Calu3 (cell line): ENCODE measurements at places on chromosomes 11 and 22. TPM values are rescaled to one million over a fixed set of nuclear protein-coding genes. Genes with fewer than 3 reads are reported as not detected.

SLC22A12 gene
- not detected in 2 replicates for total RNA-seq

C22orf31 gene
- not detected in 2 replicates for total RNA-seq

APOL6 gene
- total RNA-seq = 24.0 and 39.9 TPM in 2 replicates

OR8J3 gene
- not detected in 2 replicates for total RNA-seq

AIFM3 gene
- 3.1 and 4.2 TPM in 2 replicates for total RNA-seq

SYNGR1 gene
- 12.3 and 16.8 TPM in 2 replicates for total RNA-seq

GRIA4 gene
- not detected in 2 replicates for total RNA-seq

TYMP gene
- 44.1 and 62.2 TPM in 2 replicates for total RNA-seq

EMID1 gene
- 1.1 and 2.4 TPM in 2 replicates for total RNA-seq

KCNQ1OT1 gene
- total RNA-seq = 1.2 and 1.3 TPM in 2 replicates

CXCR5 gene
- total RNA-seq = not detected in 2 replicates

DNA sequence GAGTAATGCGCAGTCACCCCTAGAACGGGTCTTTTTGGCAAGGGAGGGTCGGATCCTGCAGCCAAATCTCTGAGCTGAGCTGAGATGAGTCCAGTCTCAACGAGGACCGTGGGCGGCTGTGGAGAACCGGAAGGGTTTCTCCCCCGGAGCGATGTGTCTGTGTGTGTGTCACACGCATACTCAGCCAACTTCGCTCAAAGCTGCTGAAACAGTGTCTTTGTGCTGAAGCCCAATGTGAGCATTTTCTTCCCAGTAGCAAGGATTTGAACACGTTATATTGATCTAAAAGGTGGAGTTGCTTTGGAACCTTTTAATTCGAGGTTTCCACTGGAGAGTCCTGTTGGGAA lies 1.4 kb upstream of the CELSR1 start:
- DNase-seq = no peak
- H3K27ac ChIP-seq = no peak overlapping the region
- H3K27me3 ChIP-seq = no peaks in the 10 kb centered on the region

GRCh38 chr11:36033082-36033751 lies 89.4 kb downstream of the LDLRAD3 start:
- H3K4me1 ChIP-seq = peaks cover 24% of the 10 kb centered on the region
- no peak overlapping the region for H3K4me3 ChIP-seq
- H3K27ac ChIP-seq = no peak overlapping the region

- H3K4me1 ChIP-seq = no peaks in the 10 kb centered on the region
- no peak overlapping the region for H3K27ac ChIP-seq
- no peaks in the 10 kb centered on the region for H3K36me3 ChIP-seq
These were observed 33.4 kb upstream of the ANGPTL5 start for GRCh38 chr11:101949680-101950220.

- no peak overlapping the region for H3K4me3 ChIP-seq
- H3K27me3 ChIP-seq = peaks cover 17% of the 10 kb centered on the region
- no peak for DNase-seq
- H3K4me1 ChIP-seq = no peaks in the 10 kb centered on the region
- H3K36me3 ChIP-seq = no peaks in the 10 kb centered on the region
- H3K27ac ChIP-seq = no peak overlapping the region
These were observed 18.2 kb upstream of the C22orf42 start for GRCh38 chr22:32177221-32177765.

DNA sequence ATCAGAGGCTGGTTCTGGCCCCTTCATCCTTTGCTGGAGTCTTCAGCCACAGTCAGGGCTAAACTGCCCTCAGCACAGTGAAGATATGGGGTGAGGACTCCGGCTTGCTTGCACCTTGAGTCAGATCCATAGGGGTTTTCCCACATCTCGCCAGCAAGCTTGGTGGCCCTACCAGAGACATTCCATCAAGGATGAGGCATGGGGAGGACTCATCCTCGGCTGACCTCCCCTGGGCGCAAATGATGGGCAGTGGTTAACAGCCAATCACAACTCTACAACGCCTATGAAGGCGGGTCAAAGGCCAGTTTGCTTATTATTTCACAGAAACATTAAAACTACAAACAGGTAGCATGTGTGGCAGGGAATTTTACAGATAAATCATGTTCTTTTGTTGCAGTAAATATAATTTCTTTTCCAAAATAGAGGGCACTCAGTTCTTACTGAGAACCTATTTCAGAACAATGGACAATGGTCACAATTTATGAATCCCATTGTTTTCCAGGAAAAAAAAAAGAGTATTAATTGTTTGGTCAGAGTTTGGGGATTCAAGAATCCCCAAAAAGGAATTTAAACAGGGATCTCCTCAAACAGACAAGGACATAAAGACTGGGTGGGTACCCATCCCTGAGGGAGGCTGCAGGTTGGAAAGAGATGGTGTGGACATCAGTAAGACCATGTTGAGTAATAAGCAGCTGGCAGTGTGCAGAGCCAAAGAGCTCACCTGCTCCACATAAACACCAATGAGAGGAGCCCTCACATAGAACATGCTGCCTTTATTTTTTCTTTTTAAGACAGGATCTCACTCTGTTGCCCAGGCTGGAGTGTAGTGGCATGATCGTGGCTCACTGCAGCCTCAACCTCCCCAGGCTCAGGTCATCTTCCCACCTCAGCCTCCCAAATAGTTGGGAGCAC lies 14.8 kb downstream of the PLAAT3 start:
- peak overlapping the region; percentile 19 for H3K4me3 ChIP-seq
- DNase-seq = no peak
- peak overlapping the region; percentile 27 for H3K27ac ChIP-seq
- peaks cover 52% of the 10 kb centered on the region for H3K4me1 ChIP-seq
- H3K27me3 ChIP-seq = no peaks in the 10 kb centered on the region

- no peak for DNase-seq
- no peak overlapping the region for H3K4me3 ChIP-seq
- no peaks in the 10 kb centered on the region for H3K4me1 ChIP-seq
- no peak overlapping the region for H3K27ac ChIP-seq
- H3K27me3 ChIP-seq = no peaks in the 10 kb centered on the region
These were observed 534.9 kb downstream of the OPCML start for GRCh38 chr11:132997396-132997795.

DNA sequence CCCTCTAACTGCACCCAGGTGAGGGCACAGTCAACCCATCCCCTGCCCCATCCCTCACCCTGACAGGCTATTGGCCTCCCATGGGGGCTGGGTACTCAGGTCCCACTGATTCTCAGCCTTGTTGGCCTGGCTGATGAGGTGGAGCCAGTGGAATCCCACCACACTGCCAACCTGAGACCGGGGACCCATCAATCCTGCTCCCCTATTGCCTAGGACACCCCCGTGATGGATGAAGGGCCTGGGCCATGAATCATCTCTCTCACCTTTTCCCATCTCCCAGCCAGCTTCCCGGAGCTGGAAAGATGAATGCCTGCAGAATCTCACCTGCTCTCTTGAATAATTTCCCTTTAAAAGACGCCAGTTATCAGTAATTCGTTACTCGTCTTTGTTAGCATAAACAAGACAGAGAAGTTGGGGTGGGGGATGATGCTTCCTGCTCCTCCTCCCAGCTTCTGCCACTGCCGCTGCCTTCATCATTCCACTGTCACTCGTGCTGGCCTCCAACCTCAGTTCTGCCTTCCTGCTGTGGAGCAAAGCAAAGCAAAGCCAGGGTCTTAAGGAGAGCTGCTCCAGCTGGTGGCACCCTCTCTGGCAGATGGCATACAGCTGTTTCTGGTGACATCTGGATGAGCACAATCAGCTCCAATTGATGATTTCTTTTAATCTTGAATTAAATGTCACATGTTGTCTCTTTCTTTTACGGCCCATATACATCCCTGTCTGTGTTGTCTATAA lies 204.0 kb upstream of the NECTIN1 start:
- no peak for DNase-seq
- H3K36me3 ChIP-seq = no peaks in the 10 kb centered on the region
- H3K27me3 ChIP-seq = peaks cover 95% of the 10 kb centered on the region
- H3K27ac ChIP-seq = no peak overlapping the region
- no peak overlapping the region for H3K4me3 ChIP-seq

GRCh38 chr11:66556086-66556485 lies 9.4 kb downstream of the ACTN3 start:
- H3K36me3 ChIP-seq = no peaks in the 10 kb centered on the region
- H3K4me1 ChIP-seq = no peaks in the 10 kb centered on the region
- H3K4me3 ChIP-seq = no peak overlapping the region
- peaks cover 68% of the 10 kb centered on the region for H3K27me3 ChIP-seq
- no peak overlapping the region for H3K27ac ChIP-seq
- DNase-seq = no peak

- no peak for DNase-seq
- H3K27me3 ChIP-seq = no peaks in the 10 kb centered on the region
- H3K36me3 ChIP-seq = no peaks in the 10 kb centered on the region
These were observed 29.6 kb downstream of the PRDM10 start for GRCh38 chr11:129973068-129973467.
